Midbrain (tissue), 1 donor: ENCODE measurements at places on chromosomes 5 and 9.

- no peak for DNase-seq
Observed at GRCh38 chr5:77117161-77117560, 30.1 kb upstream of the ZBED3 start.

- DNase-seq: peak; percentile 33
Observed at GRCh38 chr5:60843386-60843935, 608 bp downstream of the ELOVL7 start.

DNA sequence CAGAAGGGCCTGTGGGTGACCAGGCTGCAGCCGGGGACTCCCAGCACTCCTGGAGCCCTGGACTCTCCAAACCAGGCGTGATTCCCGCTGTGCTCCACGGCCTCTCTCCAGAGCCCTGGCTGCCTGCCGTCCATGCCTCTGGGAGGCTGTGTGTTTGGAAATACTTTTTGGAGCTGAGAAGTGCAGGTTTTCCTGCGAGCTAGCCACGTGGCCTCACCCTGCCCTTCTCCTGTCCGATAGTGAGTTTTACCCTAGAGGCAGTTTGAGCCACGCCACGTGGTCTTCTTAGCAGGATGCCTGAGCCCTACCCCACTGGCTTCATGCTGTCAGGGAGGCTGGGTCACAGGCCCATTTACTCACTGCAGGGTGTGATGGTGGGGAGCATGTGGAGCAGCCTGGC lies 71.3 kb downstream of the COL5A1 start:
- no peak for DNase-seq

- no peak for DNase-seq
Observed at GRCh38 chr5:38316544-38317224, 58.3 kb downstream of the EGFLAM start.

DNA sequence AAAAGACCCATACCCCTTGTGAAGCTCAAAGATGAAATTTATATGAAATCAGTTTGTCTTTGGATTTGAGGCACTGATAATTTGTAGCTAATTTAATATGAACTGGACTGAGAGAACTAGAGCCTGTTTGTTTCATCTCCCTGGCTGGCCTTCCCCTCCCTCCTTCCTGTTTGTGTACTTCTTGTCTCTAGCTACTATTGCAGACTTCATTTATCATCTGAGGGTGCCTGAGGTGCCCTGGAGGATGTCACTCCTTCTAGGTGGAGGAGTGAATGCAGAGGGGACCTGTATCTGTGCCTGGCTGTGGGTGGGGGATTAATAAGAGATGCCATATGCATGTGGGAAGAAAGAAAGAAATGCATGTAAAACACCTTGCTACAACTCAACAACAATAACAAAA lies 22.2 kb upstream of the GNPDA1 start:
- no peak for DNase-seq
